Kidney (tissue), 22 donors: ENCODE measurements at places on chromosomes 5 and 9. TPM values are rescaled to one million over a fixed set of nuclear protein-coding genes. Genes with fewer than 3 reads are reported as not detected.

GRCh38 chr9:76810377-76810957, 46.2 kb downstream of the PCA3 start:
- H3K4me1 ChIP-seq, result no peaks in the 10 kb centered on the region
- no peaks in the 10 kb centered on the region for H3K36me3 ChIP-seq
- peak; percentile 52 for DNase-seq
- H3K4me3 ChIP-seq, result no peak overlapping the region
- H3K27ac ChIP-seq, result no peak overlapping the region

GRCh38 chr9:36017278-36017677, 19.4 kb upstream of the RECK start:
- no peak overlapping the region for H3K27ac ChIP-seq
- H3K27me3 ChIP-seq, result no peaks in the 10 kb centered on the region
- no peak for DNase-seq
- no peaks in the 10 kb centered on the region for H3K36me3 ChIP-seq

The ELOVL7 gene
- polyA plus RNA-seq, result 14.6 TPM

GRCh38 chr5:5437227-5438172, 15.0 kb downstream of the ICE1 start:
- no peak overlapping the region for H3K27ac ChIP-seq
- no peak for DNase-seq
- peaks cover 6% of the 10 kb centered on the region for H3K4me1 ChIP-seq
- H3K27me3 ChIP-seq, result no peaks in the 10 kb centered on the region

DNA sequence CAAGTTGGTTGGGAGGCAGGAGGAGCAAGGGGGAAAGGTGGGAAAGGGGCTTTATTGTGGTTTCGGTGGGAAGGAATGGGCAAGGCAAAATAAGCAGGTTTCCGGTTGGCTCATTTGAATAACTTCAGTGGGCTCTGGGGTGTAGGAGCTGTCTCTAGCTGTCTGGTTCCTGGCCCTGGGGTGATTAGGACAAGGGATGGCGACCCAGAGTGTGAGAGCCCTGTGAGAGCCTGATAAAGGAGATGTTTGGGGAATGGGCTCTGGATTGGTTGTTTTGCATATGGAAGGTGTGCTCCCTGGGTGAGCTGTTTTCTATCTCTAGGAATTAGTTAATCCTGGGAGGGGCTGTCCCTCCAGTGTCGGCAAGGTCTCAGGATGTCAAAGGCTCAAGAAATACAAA, 15.4 kb downstream of the ANKRD34B start:
- no peaks in the 10 kb centered on the region for H3K4me1 ChIP-seq
- H3K36me3 ChIP-seq, result no peaks in the 10 kb centered on the region
- no peaks in the 10 kb centered on the region for H3K27me3 ChIP-seq

The TPRN gene
- 47.2 TPM for polyA plus RNA-seq

The GPR151 gene
- polyA plus RNA-seq, result not detected

DNA sequence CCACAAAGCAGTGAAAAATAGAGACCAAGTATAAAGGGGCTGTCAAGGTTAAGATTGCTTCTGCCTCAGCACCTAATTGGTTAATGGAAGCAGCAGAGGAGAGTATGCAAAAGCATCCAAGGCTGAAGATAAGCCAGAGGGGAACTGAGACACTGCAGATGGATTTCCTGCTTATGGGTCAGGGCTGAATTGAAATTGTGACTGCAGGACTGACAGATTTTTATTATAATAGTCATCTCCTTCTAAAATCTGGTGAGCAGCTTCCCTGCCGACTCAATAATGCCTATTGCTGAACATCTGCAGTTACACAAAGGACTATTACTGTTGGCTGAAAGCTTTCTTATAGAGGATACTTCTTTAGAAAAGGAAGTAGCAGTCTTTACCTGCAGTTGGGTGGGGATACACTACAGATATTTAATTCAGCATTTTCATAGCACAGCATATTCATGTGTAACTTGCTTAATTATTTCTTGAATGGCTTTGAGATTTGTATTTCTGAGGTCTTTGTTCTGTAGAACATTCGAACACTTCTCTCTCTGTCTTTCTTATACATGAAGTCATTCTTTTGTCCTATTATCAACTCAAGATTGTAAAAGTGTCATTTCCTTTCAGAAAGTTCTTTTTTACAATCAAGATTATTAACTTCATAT, 363.0 kb upstream of the RIOK2 start:
- no peaks in the 10 kb centered on the region for H3K4me1 ChIP-seq
- DNase-seq, result no peak
- H3K27ac ChIP-seq, result no peak overlapping the region
- no peaks in the 10 kb centered on the region for H3K36me3 ChIP-seq
- no peak overlapping the region for H3K4me3 ChIP-seq

DNA sequence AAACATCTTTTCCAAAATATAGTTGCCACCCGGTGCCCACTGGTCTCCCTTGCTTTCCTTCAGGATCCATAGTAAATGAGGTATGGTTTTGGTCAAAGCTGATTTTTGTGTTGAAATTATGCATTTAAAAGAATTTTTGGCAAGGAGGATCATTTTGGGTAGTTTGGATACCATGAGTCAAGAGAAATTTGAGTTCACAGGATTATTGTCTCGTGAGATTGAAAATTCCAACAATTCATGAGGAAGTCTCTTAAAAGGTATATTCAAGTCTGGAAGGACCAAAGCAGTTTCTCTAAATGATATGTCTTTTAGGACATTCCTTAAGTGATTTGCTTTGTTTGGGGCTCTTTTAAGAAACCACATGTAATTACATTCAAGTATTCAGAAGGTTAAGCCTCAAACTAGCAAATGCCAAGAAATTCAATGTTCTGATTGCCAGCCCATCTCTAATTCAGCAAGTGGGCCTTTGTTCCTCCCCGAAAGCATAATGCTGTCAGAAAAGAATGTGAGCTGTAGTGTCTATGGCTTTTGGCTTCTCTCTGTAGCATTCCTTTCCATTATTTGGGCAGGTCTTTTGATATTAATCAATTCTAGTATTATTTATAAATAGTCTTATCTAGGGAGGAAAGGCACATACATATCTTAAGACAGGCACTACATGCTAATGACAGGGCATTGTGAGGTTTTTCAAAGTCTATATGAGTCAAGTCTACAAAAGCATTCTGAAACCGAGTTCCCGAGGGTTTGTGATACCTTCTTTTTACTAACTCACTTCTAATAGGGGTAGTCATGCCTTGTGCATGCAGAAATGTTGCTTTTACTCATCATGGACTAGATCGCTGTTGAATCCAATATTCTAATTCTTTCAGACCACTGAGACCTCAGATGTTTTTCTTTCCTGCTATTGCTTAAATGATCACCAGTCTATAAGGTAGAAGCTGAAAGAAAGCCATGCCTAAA, 453.9 kb downstream of the ENC1 start:
- H3K27ac ChIP-seq, result no peak overlapping the region
- H3K27me3 ChIP-seq, result no peaks in the 10 kb centered on the region

- H3K27ac ChIP-seq, result no peak overlapping the region
- no peaks in the 10 kb centered on the region for H3K4me1 ChIP-seq
- no peak overlapping the region for H3K4me3 ChIP-seq
These were observed 47.2 kb downstream of the SGTB start for GRCh38 chr5:65674749-65675148.

DNA sequence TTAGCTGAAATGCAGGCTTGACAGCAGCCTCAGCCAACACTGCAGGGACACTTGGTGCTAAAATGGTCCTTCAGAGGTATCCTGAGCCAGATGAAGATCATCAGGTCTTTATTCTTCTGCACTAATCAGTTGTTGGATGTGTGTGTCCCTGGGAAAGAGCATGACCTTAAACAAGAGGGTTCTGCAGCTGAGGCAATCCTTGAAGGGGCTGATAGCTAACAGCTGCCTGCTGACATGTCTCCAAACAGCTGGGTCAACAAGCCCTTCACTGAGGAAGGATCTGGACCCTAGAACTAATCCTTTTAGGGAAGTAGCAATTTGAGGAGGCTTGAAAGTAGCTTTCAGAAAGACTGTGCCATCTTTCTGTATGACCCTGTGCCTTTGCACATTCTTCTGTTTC, 376.3 kb upstream of the ACTBL2 start:
- DNase-seq, result no peak
- H3K36me3 ChIP-seq, result no peaks in the 10 kb centered on the region
- no peaks in the 10 kb centered on the region for H3K27me3 ChIP-seq
- H3K27ac ChIP-seq, result no peak overlapping the region
- no peaks in the 10 kb centered on the region for H3K4me1 ChIP-seq

DNA sequence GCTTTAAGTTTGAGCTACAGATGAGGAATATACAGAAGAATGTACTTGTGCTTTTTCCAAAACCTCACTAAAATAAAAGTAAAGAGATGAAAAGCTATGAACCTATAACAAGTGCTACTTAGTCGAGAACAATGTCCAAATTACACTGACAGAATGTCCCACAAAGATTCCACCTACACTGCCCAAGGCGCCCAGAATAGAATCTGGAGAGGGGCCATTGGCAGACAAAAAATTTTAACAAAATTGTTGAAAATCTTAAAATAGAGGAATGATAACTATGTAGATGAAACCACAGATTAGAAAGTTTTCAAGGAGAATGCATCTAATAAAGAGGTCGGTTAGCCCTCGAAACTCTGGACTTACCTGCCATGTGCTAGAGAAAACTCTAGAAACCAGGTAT, 235.3 kb downstream of the CETN3 start:
- H3K27ac ChIP-seq, result no peak overlapping the region
- H3K36me3 ChIP-seq, result no peaks in the 10 kb centered on the region
- no peaks in the 10 kb centered on the region for H3K4me1 ChIP-seq
- no peak for DNase-seq

The TAL2 gene
- not detected for polyA plus RNA-seq

The TXNDC8 gene
- polyA plus RNA-seq, result not detected

GRCh38 chr5:158039441-158039840, 180.5 kb upstream of the CLINT1 start:
- no peak for DNase-seq
- no peaks in the 10 kb centered on the region for H3K36me3 ChIP-seq
- no peak overlapping the region for H3K4me3 ChIP-seq
- H3K27ac ChIP-seq, result no peak overlapping the region
- H3K4me1 ChIP-seq, result no peaks in the 10 kb centered on the region

The HINT2 gene
- polyA plus RNA-seq, result 307 TPM

DNA sequence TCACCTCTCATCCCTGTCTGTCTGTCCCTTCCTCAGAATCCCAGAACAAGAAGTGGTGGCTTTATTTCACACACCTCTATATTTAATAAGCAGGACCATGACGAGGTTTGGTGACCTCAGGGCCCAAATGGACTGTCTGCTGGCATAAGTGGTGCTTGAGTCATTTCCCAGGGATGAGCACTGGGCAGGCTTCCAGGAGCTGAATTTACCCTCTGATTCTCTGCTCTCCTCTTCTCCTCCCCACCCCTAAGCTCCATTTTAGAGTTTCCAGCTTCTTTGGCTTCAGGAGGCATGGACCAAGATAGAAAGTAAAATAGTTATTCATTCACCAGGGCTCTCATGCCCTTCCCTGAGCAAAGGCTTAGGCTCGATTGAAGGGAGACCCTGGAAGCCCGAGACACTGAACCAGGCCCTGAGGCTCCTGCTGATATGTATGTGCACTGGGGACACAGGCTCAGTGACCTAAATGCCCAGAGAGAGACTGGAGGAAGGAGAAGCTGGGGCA, 69.1 kb downstream of the PPARGC1B start:
- H3K27ac ChIP-seq, result no peak overlapping the region
- no peak for DNase-seq
- no peak overlapping the region for H3K4me3 ChIP-seq
- H3K27me3 ChIP-seq, result no peaks in the 10 kb centered on the region
- no peaks in the 10 kb centered on the region for H3K36me3 ChIP-seq
- H3K4me1 ChIP-seq, result no peaks in the 10 kb centered on the region

GRCh38 chr5:180594311-180595045, 3.2 kb upstream of the SCGB3A1 start:
- no peaks in the 10 kb centered on the region for H3K36me3 ChIP-seq
- DNase-seq, result no peak
- H3K27me3 ChIP-seq, result no peaks in the 10 kb centered on the region
- H3K4me1 ChIP-seq, result no peaks in the 10 kb centered on the region
- no peak overlapping the region for H3K27ac ChIP-seq

- no peaks in the 10 kb centered on the region for H3K4me1 ChIP-seq
- DNase-seq, result no peak
- no peaks in the 10 kb centered on the region for H3K36me3 ChIP-seq
- H3K4me3 ChIP-seq, result no peak overlapping the region
- H3K27ac ChIP-seq, result no peak overlapping the region
- no peaks in the 10 kb centered on the region for H3K27me3 ChIP-seq
These were observed 12.2 kb upstream of the TNC start for GRCh38 chr9:115130176-115130575.

- no peaks in the 10 kb centered on the region for H3K36me3 ChIP-seq
- DNase-seq, result no peak
- no peak overlapping the region for H3K27ac ChIP-seq
- no peaks in the 10 kb centered on the region for H3K4me1 ChIP-seq
These were observed 336.7 kb downstream of the CCDC171 start for GRCh38 chr9:15889555-15889954.

DNA sequence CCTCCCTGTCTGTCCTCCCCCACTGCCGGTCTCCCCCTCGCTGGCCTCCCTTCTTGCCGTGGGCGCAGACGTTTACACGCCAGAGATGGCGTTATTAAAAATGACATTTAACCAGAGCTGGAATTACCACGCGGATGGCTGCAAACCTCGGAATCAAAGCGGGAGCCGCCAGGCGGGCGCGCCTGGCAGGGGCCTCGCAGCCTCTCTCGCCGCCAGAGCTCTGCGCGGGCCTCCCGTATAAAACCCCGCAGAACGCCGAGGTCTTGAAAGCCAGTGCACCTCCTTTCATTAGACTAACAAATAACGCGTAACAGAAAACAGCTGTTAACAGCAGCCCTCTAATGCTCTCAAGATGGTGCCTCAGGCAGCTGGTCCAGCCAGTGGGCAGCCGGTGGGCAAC, 10.2 kb downstream of the PRRX2 start:
- H3K36me3 ChIP-seq, result no peaks in the 10 kb centered on the region
- H3K27me3 ChIP-seq, result no peaks in the 10 kb centered on the region
- no peak overlapping the region for H3K4me3 ChIP-seq
- peak; percentile 52 for DNase-seq

The S1PR3 gene
- polyA plus RNA-seq, result 12.4 TPM

DNA sequence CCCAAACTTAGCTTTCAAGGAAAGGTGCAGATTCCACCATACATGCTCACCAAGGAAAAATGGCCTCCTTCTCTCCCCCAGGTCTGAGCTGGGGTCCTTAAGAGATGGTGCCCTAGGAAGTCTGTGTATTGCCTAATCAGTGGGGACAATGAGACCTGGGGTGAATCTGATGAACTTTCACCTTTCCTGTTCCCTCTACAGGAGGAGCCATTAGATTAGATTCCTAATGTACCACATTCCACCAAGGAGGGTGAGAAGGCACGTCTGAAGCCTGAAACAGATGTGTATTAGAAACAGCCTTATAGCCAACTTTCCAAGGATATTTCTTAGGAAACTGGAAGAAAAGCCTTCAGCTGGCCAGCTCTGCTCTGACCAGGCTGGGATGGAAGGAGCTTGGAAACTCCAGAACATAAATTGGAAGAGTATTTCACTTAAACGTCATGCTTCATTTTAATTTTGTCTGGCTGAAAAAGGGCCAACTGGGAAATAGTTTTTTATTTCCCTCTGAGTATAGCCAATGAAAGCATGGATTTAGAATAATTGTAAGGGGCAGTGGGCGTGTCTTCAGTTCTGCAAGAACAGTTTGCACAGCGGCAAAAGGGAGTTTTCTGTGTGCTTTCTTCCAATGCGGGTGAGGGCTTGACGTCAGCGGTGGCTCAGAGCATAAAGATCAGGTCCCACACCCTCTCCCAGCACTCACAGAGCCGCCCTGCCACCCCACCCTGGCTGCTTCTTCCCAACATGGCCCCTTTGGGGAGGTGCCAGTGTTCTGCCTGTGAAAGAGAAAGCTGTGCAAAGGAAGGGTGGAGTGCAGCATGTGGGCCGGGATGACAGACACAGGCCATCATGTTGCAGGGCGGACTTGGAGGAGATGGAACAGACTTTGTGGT, 210.9 kb downstream of the ESM1 start:
- no peaks in the 10 kb centered on the region for H3K4me1 ChIP-seq
- DNase-seq, result no peak
- no peaks in the 10 kb centered on the region for H3K36me3 ChIP-seq
- no peak overlapping the region for H3K4me3 ChIP-seq
- no peak overlapping the region for H3K27ac ChIP-seq
